ENCODE measurements at places on chromosomes 11 and 22.

DNA sequence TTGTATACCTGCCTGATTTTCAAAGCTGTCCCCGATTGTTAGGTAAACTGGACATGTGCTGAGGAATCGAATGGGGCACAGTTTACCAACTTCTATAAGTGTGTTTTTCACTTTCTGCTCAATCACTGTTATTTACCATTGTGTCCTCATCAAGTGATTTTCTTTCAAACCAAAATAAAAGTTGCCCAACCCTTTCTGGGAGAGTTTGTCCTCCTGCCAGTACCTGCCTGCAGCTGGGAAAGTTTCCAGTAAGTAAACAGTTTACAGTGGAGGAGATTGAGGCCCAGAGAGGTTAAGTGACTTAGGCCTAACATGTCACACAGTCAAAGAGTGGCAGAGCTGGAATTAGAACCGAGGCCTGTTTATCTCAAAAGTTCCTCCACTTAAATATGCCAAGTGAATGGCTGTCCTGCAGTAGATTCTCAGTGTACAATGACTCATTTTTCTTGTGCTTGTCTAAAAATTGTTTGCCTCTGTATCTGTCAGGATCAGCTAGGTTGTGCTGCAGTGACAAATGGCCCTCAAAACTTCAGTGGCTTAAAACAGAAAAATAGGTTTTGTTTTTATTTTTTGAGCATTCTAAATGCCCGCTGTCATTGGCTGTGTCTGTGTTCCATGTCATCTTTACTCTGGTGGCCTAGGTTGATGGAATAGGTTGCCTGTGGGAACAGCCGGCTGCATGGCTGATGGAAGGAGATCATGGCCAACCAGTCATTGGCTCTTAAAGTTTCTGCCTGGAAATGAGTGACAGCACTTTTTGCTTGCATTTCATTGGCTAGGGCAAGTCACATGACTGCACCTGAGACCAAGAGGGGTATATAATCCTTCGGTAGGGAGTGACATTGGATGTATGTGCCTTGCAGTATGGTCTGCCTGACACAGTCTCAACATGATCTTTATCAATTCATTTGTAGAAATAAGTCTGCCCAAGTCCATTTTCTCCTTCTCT, 61.8 kb upstream of the CRYBB3 start:
- DNase-seq, result peak; percentile 60

- DNase-seq, result no peak
These were observed 24.9 kb downstream of the CD44 start for GRCh38 chr11:35163702-35164496.

GRCh38 chr11:117345039-117345438, 17.4 kb downstream of the CEP164 start:
- no peak for DNase-seq

GRCh38 chr11:17564687-17565042, 17.6 kb downstream of the OTOG start:
- no peak for DNase-seq

DNA sequence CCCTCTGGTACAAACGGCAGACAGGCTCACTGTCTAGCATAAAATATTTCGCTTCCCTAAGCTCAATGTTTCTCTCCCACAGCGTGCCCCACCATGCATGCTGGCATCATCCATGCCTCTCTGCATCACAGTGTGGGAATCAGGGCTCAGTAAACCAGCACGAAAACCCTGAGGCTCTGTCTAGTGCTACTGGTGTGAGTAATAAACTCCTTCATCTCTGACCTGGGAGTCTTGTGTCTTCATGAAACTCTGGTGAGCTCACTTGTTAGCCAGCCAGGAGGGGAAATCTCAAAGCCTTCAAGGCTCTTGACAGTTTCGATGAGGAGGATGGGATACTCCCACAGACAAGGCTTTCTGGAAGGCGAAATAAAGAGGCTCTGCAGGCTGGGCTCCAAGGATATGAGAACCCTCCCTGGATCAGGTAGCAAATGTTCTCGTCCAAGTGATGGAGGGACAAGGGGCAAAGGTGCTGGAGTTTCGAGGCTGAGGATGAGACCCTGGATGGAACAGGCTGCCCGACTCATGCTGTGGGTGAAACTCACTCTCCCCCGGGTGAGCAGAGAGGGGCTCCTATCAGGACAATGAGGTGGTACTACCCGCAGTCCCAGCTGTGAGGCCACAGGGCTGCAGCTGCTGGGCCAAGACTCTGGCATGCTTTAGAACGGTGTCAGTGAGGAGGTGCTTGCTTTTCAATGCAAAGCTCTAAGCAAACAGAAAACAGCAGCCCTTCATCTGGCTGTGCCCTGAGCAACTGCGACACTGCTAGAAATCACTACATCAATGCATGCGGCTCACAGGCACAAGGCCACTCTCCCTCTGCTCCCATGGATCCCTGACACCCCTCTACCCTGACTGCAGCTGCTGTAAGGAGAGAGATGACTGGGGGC, 69.3 kb downstream of the SHANK2 start:
- no peak for DNase-seq

DNA sequence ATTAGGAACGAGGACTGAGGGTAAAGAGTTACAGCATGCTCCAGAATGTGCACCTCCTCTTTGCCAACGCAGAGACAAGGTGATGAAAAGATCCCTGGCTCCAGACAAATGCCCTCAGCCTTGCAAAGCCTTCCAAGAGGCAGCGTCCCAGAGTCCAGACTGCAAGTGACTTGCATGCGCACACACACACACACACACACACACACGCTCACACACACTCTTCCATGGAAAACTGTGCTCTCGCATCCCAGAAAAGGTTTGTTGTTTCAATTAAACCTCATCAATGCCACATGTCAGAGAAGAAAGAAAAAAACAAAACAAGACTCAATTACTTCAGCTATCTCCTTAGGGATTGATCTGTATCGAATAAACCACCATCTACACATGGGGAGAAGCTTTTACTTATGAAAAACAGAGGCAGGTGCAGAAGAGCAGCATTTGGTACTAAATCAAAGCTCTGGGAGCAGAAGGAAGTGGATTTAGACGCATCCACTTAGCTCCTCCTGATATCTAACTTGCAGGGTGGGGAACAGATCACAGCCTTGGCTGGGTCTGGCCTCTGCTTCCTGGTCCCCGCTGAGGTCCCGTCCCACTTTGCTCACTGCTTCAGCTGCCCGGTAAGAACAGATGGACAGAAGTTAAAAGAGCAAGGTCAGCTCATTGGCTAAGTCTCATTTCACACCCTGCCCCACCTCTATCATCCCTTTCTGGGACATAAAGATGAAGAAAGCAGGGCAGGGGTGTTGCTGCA, 249.8 kb upstream of the BLID start:
- no peak for DNase-seq

DNA sequence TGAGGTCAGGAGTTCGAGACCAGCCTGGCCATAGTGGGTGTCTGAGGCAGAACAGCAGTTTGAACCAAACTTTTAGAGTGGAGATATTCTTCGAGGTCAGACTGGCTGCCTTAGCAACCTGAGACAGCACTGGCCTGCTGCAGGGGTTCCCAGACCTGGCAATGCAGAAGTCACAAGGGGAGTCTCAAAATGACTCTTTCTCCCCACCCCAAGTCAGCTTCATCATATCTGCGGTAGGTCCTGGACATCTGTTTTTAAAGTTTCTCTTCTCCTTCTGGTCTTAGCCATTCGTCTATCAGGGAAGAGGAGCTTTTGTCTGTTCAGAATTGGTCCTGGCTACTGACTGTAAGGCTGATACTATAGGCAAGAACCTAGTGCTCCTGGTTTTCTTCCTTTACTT, 14.5 kb upstream of the CLMP start:
- DNase-seq, result no peak

DNA sequence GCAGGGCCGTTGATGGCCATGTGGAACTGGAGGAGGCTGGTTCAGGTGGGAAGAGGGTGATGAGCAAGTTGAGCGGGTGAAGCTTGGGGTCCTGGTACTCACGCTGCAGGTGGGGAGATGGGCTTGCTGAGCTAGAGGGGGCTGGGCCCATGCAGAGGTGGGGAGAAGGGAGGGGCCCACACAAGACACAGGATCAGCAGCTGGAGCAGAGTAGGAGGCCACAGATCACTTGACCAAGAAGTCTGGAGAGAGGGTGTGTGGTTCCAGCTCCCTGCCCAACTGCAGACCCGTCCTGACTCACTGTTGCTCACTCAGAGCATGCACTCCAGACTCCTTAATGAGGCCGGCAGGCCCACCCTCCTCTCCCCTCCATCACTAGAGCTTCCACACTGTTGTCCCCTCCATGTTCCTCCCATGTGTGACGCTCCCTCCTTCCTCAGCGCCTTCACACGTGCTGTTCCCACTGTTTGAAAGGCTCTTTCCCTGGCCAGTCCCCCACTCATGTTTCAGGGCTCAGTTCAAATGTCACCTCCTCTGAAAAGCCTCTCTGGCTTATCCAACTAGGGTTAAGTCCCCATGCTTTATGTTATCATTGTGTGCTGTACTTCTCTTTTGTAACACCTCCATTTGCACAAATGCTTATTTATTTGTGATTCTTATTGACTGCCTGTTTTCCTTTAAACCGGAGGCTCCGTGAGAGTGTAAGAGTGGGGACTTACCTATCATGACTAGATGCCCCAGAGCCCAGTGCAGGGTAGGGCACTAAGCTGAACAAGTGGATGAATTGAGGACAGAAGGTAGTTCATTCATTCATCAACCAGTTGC, 2.3 kb downstream of the CCDC86 start:
- no peak for DNase-seq

- DNase-seq, result no peak
These were observed 5.5 kb downstream of the CEP57 start for GRCh38 chr11:95795627-95796295.

DNA sequence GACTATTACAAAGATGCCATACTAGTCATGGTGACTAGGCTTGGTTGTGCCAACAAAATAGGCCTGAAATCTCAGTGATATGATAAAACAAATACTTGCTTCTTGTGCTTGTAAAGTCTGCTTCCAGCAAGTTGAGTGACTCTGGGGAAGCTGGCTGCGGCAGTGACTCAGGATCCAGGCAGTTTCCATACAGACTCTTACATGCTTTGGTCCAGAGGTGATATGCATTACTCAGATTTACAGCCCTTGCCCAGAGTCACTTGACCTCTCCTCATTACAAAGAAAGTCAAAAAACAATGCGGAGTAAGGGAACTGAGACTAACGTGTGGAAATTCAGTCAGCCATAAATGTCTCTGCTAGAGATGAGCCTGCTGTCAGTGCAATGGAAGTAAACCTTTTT, 387.5 kb downstream of the KCNA4 start:
- no peak for DNase-seq

GRCh38 chr22:49513358-49513851, 314.3 kb downstream of the BRD1 start:
- no peak for DNase-seq

- DNase-seq, result no peak
These were observed 762 bp downstream of the ANKRD13D start for GRCh38 chr11:67289651-67290479.

GRCh38 chr22:39144101-39144767, 8.2 kb downstream of the CBX7 start:
- DNase-seq, result no peak

- DNase-seq, result no peak
These were observed 45.1 kb downstream of the THAP12 start for GRCh38 chr11:76335842-76336241.

DNA sequence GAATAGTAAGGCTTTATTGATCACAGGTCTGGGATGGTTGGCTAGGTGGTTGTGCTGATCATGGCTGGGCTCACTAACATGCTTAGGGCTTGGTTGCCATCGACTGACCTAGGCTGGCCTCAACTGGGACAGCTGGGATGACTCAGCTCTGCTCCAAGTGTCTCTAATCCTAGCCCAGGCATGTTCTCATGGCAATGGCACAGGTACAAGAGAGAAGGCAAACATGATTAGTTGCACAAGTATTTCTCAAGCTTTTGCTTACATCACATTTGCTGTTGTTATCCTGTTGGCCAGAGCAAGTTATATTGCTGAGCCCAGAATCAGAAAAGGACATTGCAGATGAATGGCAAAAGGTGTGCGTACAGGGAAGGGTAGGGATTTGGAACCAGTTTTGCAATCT, 68.5 kb upstream of the SLC35C1 start:
- peak; percentile 68 for DNase-seq

- no peak for DNase-seq
These were observed 13.2 kb upstream of the SHISAL1 start for GRCh38 chr22:44325718-44326490.

GRCh38 chr11:36431429-36432092, 78.5 kb downstream of the TRAF6 start:
- no peak for DNase-seq

GRCh38 chr22:35135165-35135564, 69.2 kb downstream of the ISX start:
- no peak for DNase-seq

DNA sequence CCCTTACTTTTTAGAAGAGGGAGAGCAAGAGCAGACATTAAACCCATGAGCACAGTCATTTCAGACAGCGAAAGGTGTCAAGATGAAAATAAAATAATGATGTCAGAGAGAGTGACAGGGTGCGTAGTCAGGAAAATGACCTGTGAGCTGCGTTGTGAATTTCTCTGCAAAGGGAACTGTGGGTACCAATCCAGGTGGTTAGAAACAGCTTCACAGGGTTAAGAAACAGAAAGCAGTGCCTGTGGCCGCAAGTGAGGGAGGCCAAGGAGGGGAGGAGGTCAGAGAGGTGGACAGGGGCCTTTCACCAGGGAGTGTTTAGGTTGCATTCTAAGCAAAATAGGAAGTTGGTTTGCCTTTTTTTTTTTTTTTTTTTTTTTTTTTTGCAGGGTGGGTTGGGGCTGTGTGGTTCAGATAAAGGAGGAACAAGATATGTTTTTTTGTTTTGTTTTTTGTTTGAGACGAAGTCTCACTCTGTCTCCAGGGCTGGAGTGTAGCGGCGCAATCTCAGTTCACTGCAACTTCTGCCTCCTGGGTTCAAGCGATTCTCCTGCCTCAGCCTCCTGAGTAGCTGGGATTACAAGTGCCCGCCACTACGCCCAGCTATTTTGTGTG, 7.9 kb downstream of the TIGD3 start:
- DNase-seq, result no peak

GRCh38 chr11:55936300-55936699, at the start of gene OR5I1:
OR5I1 (minus strand) TSS chr11:55936400; CDS start chr11:55936400, 0 bp downstream.
- no peak for DNase-seq

DNA sequence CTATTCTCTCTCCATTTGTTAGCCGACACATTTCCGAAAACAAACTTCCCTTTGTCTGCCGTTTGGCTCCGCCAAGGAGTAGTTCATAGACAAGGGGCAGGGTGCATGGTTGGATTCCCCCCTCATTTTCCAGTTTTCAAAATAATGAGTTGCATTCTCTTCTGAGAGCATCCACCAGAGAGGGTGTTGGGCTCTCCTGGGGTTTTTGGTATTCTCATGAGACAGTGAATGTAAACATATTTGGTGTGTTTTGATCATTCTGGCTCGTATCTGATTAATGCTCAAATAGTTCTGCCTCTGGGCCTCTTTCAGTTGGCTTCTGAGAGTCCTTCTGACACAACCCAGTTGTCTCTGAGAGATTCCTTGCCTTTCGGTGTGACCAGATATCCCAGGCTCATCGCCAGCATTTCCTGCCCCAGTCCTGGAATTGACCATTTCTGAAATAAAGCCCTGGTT, 21.7 kb downstream of the GRAMD4 start:
- no peak for DNase-seq

GRCh38 chr11:3970108-3970507, 114.6 kb downstream of the STIM1 start:
- DNase-seq, result no peak

- no peak for DNase-seq
These were observed 7.6 kb downstream of the BRSK2 start for GRCh38 chr11:1397146-1397861.

GRCh38 chr22:36088292-36088691, 59.7 kb upstream of the RBFOX2 start:
- DNase-seq, result no peak
